ENCODE measurements at places on chromosomes 4 and X.

- peak; percentile 84 for DNase-seq
Measured at GRCh38 chr4:106809076-106809475, 227.0 kb downstream of the DKK2 start.

DNA sequence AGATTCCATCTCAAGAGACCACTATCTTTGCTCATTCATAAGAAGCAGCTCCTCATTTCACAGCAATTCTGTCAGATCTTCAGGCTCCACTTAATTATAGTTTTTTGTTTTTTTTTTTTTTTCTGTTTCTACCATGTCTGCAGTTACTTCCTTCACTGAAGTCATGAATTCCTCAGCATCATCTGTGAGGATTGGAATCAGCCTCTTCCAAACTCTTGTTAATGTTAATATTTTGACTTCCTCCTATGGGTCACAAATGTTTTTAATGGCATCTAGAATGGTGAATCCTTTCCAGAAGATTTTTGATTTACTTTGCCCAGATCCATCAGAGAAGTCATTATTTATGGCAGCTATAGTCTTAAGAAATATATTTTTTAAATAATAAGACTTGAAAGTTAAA lies 53.1 kb downstream of the BMP2K start:
- peak; percentile 14 for DNase-seq

GRCh38 chr4:121684561-121684960 lies 12.2 kb downstream of the ANXA5 start:
- DNase-seq, result no peak

DNA sequence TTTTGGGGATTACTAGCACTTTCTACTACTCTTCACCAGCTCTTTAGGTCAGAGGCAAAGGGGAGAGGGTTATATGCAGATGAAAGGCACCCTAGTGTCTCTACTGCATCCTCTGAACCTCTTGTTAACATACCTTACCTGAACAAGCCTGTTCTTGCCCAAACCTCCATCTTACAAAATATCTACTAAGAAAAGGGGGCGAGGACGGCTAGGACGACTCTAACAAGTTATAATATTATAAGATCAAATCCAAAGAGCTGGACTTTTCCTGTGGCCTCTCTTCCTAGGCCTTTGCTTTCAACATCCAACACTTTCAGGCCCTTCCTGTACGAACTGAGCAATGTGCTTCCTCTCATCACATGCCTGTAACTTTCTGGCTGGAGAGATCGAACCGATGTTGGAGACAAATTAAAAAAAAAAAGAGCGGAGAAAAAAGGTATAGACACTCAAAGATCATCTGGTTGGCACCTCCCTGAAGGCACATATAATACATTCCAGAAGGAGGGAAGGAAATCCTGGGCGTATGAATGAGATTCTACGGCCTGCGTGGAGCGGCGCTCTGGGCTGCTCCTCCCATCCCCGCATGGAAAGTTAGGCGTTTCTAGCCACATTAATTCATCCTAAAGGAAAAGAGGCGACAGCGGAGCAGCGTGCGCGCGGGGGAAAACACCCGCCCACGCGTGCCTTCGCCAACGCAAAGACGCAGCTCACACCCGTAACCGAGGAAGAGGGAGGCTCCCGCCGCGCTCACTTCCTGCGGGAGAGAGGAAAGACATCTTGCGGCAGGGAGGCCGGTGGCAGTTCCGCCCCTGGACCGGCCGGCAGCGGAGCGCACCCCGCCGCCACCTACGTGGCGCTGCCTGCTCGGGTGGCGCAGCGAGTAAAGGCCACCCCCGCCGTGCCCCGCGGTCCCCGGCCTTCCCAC lies 808 bp downstream of the PRDM5 start:
- DNase-seq, result peak; percentile 60

DNA sequence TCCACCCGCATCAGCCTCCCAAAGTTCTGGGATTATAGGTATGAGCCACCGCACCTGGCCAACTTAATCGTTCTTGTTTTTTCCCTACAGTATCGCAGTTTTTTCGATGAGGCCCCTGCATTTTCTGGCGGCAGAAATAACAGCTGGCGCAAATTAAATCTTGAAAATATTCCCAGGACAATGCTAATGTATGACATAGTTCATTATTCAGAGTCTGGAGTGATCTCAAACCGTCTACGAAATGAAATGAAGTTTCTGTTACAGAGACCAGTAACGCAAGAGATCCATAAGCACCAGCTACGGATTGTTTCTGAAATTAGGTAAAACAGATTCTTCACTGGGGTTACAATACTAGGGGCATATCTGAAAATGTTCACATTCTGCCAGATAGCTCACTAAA lies 27.3 kb downstream of the CXorf58 start:
- no peak for DNase-seq

All from choroid plexus epithelial cell (primary cell).